Mesendoderm (in vitro differentiated cells): ENCODE measurements at places on chromosomes 5 and 9.

DNA sequence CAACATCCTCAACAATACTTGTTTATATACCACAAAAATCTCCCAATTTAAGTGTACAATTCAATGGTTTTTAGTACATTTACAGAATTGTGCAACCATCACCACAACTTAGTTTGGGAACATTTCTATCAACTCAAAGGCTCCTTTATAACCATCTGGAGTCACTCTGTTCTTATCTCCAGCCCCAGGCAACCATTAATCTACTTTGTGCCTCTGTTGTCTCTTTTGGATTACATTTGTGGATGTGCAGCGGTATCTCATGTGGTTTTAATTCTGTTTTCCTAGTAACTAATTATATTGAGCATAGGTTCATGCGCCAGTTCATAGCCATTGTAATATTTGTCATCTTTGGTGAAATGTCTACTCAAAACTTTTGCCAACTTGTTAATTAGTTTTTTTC lies 14.4 kb downstream of the ADAMTS19 start:
- H3K4me3 ChIP-seq = no peak overlapping the region
- no peaks in the 10 kb centered on the region for H3K36me3 ChIP-seq
- H3K27me3 ChIP-seq = no peaks in the 10 kb centered on the region
- H3K27ac ChIP-seq = no peak overlapping the region

DNA sequence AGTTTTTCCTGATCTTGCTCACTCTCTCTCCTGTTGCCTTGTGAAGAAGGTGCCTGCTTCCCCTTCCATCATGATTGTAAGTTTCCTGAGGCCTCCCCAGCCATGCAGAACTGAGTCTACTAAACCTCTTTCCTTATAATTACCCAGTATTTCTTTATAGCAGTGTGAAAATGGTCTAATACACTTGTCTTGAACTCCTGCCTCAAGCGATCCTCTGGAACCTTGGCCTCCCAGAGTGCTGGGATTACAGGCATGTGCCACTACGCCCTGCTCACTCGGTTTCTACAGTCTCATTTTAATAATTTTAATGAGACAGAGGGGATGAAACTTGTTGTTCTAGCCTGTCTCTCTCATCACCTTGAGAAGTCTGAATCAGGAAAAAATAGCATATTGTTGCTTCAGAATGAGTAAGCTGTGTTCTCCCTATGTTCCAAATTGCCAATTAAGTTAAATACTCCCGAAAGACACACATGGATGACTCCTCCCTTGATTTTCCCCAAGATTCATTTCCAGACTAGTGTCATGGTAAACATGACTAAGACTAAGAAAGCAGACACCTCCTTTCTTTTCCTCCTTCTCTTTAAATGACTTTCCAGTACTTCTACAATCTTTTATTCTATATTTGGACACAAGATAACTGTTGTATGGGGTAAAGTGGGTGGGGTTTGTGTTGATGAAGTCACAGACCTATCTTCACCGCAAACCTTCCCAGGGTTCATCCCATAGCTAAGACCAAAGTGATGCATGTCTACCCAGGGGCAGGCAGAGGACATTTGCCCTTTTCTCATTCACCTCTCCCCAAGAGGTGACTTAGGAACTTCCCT lies 7.8 kb upstream of the DNAJC18 start:
- H3K27me3 ChIP-seq = no peaks in the 10 kb centered on the region
- no peak overlapping the region for H3K4me3 ChIP-seq
- no peak overlapping the region for H3K27ac ChIP-seq
- no peaks in the 10 kb centered on the region for H3K4me1 ChIP-seq
- no peaks in the 10 kb centered on the region for H3K36me3 ChIP-seq

- H3K4me1 ChIP-seq = no peaks in the 10 kb centered on the region
- no peak overlapping the region for H3K27ac ChIP-seq
- no peak overlapping the region for H3K4me3 ChIP-seq
- H3K36me3 ChIP-seq = no peaks in the 10 kb centered on the region
- H3K27me3 ChIP-seq = no peaks in the 10 kb centered on the region
Measured at GRCh38 chr5:75023368-75024159, 28.8 kb downstream of the GCNT4 start.

- DNase-seq = no peak
- H3K27me3 ChIP-seq = no peaks in the 10 kb centered on the region
- no peaks in the 10 kb centered on the region for H3K36me3 ChIP-seq
- H3K27ac ChIP-seq = no peak overlapping the region
- peaks cover 11% of the 10 kb centered on the region for H3K4me1 ChIP-seq
Measured at GRCh38 chr9:112037281-112038016, 137.6 kb downstream of the SUSD1 start.

DNA sequence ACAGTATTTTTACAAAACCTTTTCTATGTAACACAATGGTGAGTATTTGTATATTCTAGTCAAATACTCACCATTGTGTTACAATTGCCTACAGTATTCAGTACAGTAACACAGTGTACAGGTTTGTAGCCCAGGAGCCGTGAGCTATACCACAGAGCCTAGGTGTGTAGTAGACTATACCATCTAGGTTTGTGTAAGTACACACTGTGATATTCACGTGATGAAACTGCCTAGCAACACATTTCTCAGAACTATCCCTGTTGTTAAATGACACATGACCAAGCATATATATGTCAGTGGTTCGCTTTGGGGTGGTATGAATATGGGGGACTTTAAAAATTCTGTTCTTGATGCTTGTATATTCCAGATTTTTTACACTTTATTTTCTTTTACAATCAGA lies 21.3 kb downstream of the SH3PXD2B start:
- DNase-seq = no peak
- no peaks in the 10 kb centered on the region for H3K27me3 ChIP-seq
- no peaks in the 10 kb centered on the region for H3K4me1 ChIP-seq
- no peaks in the 10 kb centered on the region for H3K36me3 ChIP-seq
- H3K4me3 ChIP-seq = no peak overlapping the region
- no peak overlapping the region for H3K27ac ChIP-seq

GRCh38 chr5:158531860-158532259 lies 567.9 kb downstream of the EBF1 start:
- no peaks in the 10 kb centered on the region for H3K4me1 ChIP-seq
- no peak for DNase-seq
- H3K36me3 ChIP-seq = no peaks in the 10 kb centered on the region
- H3K27ac ChIP-seq = no peak overlapping the region

DNA sequence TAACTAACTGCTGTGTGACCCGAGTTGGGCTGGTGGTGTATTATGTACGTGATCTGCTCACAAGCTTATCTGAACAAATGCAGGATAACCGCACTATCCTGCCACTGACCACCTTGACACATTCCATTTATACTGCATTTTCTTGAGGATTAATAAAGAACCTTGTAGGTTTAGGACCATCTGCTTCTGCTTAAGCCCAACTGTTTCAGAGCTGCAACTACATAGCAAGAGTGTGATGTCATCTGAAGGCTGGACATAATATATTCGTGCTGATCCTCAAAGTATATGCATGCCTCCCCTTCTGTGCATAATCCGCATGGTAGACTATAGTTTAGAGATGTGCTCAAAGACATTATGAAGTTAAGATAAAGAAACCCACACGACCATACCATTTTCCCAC lies 435.9 kb downstream of the BNC2 start:
- H3K27ac ChIP-seq = no peak overlapping the region
- no peaks in the 10 kb centered on the region for H3K27me3 ChIP-seq
- peaks cover 1% of the 10 kb centered on the region for H3K4me1 ChIP-seq
- no peaks in the 10 kb centered on the region for H3K36me3 ChIP-seq

DNA sequence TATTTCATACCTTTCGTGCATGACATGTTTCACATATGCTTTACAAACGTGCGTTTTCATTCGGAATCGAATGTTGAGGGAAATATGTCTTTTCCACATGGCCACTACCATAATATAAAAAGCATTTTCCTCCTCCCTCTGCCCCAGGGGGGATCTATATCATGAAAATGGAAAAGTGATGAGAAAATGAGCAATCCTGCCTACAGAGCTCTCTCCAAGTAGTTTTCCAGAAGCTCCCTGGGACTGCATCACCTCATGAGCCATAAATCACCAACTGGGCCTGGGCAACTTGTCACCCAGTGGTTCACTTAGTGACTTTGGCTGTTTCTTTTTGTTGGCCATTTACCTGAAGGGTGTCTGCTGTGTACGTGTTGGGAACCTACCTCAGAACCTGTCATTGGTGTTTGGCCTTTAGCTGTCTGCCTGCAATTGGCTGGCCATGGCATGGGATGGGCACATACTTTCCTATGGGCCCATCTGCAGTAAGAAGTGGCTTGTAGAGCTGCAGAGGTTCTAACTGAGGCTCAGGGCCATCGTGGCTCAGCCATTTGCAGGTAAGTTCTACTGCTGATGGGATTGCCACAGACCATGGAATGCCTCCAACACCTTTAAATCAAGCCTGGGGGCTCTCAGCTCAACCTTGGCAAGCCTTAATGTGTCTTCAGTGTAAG lies 9.5 kb upstream of the TIFAB start:
- no peaks in the 10 kb centered on the region for H3K36me3 ChIP-seq
- H3K27me3 ChIP-seq = peaks cover 14% of the 10 kb centered on the region
- no peak overlapping the region for H3K27ac ChIP-seq
- no peak overlapping the region for H3K4me3 ChIP-seq

GRCh38 chr5:175344331-175345195 lies 99.4 kb downstream of the DRD1 start:
- peak; percentile 88 for DNase-seq
- no peaks in the 10 kb centered on the region for H3K36me3 ChIP-seq
- H3K4me1 ChIP-seq = peaks cover 2% of the 10 kb centered on the region
- no peak overlapping the region for H3K4me3 ChIP-seq
- peak overlapping the region; percentile 8 for H3K27ac ChIP-seq

GRCh38 chr9:126423142-126423915 lies 96.7 kb downstream of the MVB12B start:
- no peak for DNase-seq
- H3K4me1 ChIP-seq = peaks cover 6% of the 10 kb centered on the region
- no peak overlapping the region for H3K27ac ChIP-seq

DNA sequence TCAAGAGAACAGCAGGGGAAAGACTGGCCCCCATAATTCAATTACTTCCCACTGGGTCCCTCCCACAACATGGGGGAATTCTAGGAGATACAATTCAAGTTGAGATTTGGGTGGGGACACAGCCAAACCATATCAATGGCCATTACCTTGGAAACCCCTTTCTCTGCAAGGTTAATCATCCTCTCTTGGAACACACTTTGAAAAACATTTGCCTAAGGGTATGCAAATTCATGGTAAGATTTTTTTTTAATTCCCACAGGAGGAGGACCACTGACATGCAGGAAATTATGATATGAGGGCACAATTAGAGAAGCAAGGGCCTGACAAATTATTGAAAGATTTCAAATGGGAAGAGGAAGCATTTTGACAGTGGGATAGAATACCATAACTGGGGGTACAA lies 61.7 kb upstream of the NIPAL4 start:
- H3K36me3 ChIP-seq = no peaks in the 10 kb centered on the region
- H3K4me1 ChIP-seq = peaks cover 2% of the 10 kb centered on the region
- no peak overlapping the region for H3K27ac ChIP-seq

DNA sequence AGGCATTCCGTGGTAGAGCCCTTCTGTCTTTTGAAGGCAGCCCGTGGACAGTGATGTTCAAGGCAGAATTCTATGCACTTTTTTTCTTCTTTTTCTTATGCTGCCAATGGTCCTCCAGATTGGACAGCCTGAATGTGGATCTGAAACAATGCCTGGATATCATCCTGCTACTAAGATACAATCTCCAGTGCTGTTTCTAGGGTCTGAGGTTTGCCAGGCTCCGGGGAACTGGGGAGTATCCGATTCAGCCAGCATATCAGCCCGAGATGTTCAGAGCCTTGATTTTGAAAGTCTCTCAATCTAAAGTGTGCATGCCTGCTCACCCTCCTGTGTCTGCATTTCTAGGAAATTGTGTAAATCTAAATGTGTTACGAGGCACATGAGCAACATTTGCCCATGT lies 103.8 kb upstream of the WWC1 start:
- no peak overlapping the region for H3K4me3 ChIP-seq
- H3K4me1 ChIP-seq = peaks cover 13% of the 10 kb centered on the region
- peak overlapping the region; percentile 0 for H3K27ac ChIP-seq
- H3K27me3 ChIP-seq = no peaks in the 10 kb centered on the region
- no peak for DNase-seq
- no peaks in the 10 kb centered on the region for H3K36me3 ChIP-seq

GRCh38 chr5:57324181-57324580 lies 150.3 kb downstream of the GPBP1 start:
- no peaks in the 10 kb centered on the region for H3K36me3 ChIP-seq
- no peaks in the 10 kb centered on the region for H3K27me3 ChIP-seq
- H3K27ac ChIP-seq = no peak overlapping the region

- H3K27ac ChIP-seq = no peak overlapping the region
- H3K36me3 ChIP-seq = peaks cover 44% of the 10 kb centered on the region
- no peak for DNase-seq
- no peak overlapping the region for H3K4me3 ChIP-seq
Measured at GRCh38 chr9:131475956-131476776, 26.6 kb upstream of the POMT1 start.

DNA sequence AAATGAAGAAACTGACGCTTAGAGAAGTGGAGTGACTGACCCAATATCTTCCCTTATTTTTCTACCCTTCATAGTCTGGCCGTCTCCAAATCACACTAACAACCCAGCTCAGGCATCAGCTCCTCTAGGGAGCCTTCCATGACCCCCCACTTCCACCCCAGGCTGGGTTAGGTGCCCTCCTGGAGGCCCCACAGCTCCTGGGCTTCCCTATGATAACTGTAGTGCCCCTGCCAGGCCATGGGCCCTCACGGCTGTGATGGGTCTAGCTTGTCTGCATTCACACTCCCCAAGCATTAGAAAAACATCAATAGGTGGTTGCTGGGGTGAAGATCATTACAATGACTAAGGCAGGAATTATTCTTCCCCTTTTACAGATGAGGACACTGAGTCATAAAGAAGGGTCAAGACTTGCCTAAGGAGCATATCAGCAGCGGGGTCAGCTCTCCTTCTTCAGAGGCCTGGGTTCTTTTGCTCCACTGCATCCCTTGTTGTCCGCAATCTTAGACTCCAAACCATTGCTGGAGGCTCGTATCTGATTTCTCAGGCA lies 7.3 kb downstream of the CORO2A start:
- no peak for DNase-seq
- H3K27ac ChIP-seq = no peak overlapping the region
- peaks cover 2% of the 10 kb centered on the region for H3K4me1 ChIP-seq
- no peaks in the 10 kb centered on the region for H3K27me3 ChIP-seq
- no peak overlapping the region for H3K4me3 ChIP-seq
- no peaks in the 10 kb centered on the region for H3K36me3 ChIP-seq

GRCh38 chr5:156274453-156274852 lies 52.5 kb upstream of the SGCD start:
- H3K36me3 ChIP-seq = no peaks in the 10 kb centered on the region
- no peak for DNase-seq
- H3K4me1 ChIP-seq = no peaks in the 10 kb centered on the region
- H3K27me3 ChIP-seq = no peaks in the 10 kb centered on the region
- H3K4me3 ChIP-seq = no peak overlapping the region
- no peak overlapping the region for H3K27ac ChIP-seq

DNA sequence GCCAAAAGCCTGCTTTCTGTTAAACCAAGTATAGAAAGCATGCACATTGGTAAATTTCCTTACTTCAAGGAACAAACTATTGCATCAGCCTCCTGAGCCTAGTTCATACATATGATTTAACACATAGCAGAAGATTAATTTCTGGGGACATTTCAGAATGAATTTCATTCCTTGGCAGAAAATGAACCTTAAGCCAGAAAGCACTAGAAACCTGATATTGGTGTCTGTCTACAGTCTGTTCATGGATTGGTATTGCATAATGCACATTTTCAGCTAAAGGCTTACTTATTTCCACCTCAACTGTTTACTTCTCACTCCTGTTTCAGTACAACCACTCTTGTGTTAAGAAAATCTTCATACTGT lies 1471.8 kb upstream of the NUDT12 start:
- H3K27ac ChIP-seq = no peak overlapping the region
- no peak overlapping the region for H3K4me3 ChIP-seq
